LHCN-M2 (cell line): ENCODE measurements at places on chromosomes 4 and X. TPM values are rescaled to one million over a fixed set of nuclear protein-coding genes. Genes with fewer than 3 reads are reported as not detected.
A peak's percentile ranks its signal among the peaks of the same experiment; 100 is the strongest.

The COL4A6 gene
- 0.75 and 0.83 TPM in 2 replicates for total RNA-seq

The C4orf36 gene
- 0.06 TPM in 1 of 2 replicates, not detected in the other for total RNA-seq

The FRAS1 gene
- 1.9 and 3.0 TPM in 2 replicates for total RNA-seq

The DSPP gene
- total RNA-seq, result not detected in 2 replicates

The TCEAL6 gene
- total RNA-seq, result not detected in 2 replicates

The PCDH18 gene
- total RNA-seq, result 13.4 and 16.6 TPM in 2 replicates

DNA sequence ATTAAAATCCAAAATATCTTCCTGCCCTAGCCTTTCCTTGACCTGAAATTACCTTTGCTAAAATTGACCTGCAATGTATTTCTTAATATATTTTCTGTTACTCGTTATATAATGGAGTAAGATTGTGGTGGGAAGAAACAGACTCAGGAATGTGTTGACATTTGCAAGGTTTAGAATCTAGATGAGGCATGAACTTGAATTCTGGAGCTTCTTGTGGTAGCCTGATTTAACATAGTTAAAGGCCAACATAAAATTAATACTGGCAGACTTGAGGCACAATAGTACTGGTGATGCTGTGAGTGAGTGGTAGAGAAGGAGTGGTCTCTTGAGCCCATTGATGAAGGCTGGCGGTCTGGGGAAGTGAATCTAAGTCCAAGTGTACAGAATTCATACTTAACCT lies 197.9 kb upstream of the SPRY1 start:
- DNase-seq, result no peak

DNA sequence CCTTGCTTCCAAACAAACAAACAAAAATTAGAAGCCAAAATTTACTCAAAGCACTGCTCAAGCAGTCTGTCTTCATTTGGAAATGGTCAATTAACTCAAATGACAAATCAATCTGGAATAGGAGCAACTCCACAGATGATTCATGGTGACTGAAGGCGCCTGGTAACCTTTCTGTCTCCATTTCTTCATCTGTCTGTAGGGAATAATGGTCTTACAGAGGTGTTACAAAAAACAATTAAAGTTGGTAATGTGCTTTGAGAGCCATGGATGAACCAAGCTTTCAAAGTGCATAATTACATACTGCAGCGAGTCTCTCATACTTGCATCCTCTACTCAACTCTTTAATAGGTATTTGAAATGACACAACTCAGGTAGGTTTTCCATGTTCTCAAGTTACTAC lies 38.3 kb upstream of the STAG2 start:
- no peak for DNase-seq

- DNase-seq, result no peak
These were observed 1254.6 kb downstream of the PCDH18 start for GRCh38 chr4:136277741-136278140.

- no peak for DNase-seq
These were observed 33.0 kb upstream of the HMX1 start for GRCh38 chr4:8904666-8905065.

DNA sequence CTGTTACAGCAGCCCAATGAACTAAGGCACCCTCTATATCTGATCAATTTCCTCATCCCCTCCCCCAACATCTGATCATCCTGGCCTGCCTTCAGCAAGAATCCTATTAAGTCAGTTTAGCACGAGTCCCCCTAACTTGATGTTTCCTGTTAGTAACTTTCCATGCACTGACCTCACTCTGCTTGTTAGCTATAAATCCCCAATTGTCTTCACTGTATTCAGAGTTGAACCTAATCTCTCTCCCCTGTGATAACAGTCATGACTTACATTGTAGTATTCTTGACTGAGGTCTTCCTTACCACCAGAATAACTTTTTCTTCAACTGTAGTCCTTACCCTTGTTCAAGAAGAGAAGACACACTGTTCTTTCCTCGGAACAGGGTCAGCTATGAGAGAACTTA lies 8.5 kb downstream of the ANXA5 start:
- no peak for DNase-seq

- peak; percentile 26 for DNase-seq
These were observed 83.4 kb downstream of the TMEM164 start for GRCh38 chrX:110086162-110086915.

- no peak for DNase-seq
These were observed 114.0 kb upstream of the LNX1 start for GRCh38 chr4:53705151-53705764.

DNA sequence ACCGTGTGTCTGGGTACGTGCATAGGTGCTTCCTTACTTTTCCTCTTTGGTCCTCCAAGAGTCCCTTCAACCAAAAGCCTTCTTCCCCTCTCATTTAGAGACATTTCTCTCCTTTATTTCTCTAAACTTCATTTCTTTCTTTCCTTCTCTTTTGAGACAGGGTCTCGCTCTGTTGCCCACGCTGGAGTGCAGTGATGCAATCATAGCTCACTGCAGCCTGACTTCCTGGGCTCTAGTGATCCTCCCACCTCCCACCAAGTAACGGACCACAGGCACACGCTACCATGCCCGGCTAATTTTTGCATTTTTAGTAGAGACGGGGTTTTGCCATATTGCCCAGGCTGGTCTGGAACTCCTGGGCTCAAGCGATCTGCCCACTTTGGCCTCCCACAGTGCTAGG lies 42.2 kb downstream of the ACOX3 start:
- DNase-seq, result no peak

GRCh38 chrX:23952984-23953907 lies 45.4 kb downstream of the CXorf58 start:
- no peak for DNase-seq

GRCh38 chr4:162126729-162127128 lies 37.1 kb downstream of the FSTL5 start:
- DNase-seq, result no peak

- DNase-seq, result peak; percentile 88
These were observed 19.3 kb downstream of the SCARB2 start for GRCh38 chr4:76194325-76194724.

DNA sequence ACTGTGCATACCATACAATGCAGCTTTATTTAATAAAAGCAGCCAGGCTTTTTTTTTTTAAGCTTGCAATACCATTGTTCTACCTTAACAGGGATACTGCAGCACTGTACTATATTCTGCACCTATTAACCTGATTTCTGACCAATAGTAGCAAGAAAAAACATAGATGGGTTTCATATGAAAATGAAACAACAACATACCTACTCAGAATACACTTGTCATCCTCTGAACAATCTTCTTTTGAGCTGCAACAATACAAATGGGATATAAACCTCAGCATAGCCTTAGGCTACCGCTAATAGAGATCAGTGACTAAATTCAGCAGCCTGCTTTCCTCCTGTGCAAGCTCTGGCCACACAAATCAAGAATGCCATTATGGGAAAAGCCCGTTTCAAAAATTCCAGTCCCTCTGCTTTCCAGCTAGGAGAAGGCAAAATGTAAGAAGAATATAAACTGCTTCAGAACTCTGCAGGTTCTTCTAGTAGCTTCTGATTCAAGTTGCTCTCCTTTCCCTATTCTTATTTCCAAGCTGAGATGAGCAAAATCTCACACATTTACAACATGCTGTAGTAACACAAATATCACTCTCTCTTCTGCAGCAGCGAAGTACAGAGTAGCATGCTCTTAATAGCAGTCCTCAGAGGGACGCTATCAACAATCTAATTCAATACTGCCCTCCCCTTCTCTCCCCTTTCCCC lies 143.4 kb downstream of the KLHL13 start:
- no peak for DNase-seq

GRCh38 chr4:94559351-94559806 lies 107.6 kb downstream of the PDLIM5 start:
- DNase-seq, result peak; percentile 75

GRCh38 chrX:9749146-9749692 lies 16.4 kb downstream of the GPR143 start:
- no peak for DNase-seq

- DNase-seq, result no peak
These were observed 276.0 kb upstream of the TET2 start for GRCh38 chr4:104870495-104871233.

DNA sequence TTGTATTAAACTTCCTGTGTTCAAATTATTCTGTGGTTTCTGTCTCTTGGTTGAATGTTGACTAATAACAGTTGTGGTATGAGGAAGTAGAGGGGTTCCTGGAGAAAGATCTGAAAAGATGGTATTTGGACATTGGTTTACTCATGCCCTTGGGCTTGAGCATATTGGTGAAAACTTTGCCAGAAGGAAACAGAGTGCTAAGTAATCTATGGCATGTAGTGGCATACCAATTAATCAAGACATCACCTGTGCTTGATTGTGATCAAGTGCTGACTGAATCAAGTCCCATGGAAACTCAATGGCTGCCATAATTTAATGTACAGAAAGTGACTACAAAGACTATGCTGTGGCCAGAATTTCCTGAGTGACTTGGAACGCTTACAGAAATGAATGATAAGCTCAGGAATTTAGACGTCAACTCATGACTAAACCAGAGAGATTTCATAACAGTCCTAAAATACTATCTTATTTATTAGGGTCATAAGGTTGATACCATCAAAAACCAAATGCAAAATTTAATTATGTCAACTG lies 2062.9 kb downstream of the ARAP2 start:
- DNase-seq, result peak; percentile 94

- DNase-seq, result no peak
These were observed 336.4 kb upstream of the AGA start for GRCh38 chr4:177778623-177779022.

DNA sequence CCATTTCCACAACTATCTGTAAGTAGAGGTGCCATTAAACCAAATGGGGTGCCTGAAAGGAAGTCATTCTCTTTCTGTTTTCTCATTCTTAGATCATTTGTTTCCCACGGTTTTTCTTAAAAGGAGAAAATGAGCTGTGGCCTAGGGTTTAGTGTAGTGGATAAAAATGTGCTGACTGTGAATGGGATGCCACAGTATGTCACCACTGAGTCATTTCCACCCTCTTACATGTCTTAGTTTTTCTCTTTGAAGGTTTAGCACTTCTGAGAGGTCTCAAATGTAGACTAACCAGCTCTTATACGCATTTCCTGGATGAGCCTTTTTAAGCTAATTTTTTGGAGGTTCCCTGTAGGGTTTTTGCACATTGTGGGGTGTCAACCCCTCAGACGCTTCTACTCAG lies 244.5 kb upstream of the SPANXN1 start:
- DNase-seq, result peak; percentile 0

DNA sequence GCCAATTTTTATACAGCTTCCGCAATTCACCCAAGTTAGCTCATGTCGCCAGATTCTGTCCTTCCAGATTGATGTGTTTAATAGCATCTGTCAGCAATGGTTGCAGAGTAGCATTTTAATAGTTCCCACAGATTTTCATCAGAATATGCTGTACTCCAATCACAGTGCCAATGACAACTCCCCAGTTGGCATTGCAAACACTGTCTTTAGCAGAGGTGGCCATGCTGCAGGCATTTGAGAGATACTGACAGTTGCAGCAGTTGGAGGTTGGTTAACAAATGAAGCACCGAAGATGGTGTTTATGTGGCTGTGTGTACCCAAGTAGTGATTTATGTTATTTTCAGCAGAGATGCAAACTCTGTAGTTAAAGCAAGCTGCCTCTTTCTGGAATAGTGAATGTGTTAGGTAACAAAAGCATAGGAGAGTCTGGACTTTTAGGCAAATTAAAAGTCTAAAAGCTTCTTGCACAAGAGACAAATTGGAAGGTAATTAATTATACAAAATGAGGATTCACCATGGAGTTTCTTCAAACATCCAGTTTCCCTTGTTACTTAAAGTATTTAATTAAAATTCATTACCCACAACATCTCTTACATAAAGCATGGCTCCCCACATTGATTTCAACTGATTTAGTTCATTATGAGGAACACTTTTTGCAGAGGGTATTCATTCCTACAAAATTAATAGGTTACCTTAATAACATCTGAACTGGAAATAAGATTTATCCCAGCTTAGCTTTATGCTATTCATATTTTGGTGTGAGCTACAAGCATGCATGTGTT lies 65.2 kb downstream of the PARM1 start:
- no peak for DNase-seq

- DNase-seq, result no peak
These were observed 95.0 kb upstream of the SLC34A2 start for GRCh38 chr4:25560605-25561004.

- DNase-seq, result no peak
These were observed 329.9 kb downstream of the TECRL start for GRCh38 chr4:64079316-64079715.

DNA sequence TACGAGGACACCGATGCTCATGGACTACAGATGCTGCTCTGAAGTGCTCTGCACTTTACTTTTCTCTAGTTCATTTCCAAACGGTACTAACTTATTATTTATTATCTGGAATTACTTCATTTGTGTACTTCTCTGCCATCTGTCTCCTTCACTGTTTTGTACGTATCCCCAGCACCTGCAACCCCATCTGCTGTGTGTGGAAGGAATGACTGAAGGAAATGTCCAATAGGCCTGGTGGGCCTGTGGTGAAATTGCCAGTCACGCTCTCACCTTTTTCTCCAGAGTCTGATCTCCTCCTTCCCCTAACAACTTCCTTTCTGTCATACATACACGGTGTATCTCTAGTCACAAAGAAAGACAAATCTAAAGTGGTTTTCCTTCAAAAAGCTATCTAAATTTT lies 12.9 kb downstream of the TMEM154 start:
- DNase-seq, result no peak

GRCh38 chr4:6227412-6228157 lies 27.2 kb upstream of the JAKMIP1 start:
- no peak for DNase-seq
